Stimulated activated CD4-positive, alpha-beta T cell treated with anti-CD3 and anti-CD28 coated beads, Interleukin-4, amount 100 ng/mL, for 48 hours (primary cell): ENCODE measurements at places on chromosomes 6 and 20.

- no peak for DNase-seq
These were observed 21.8 kb downstream of the HMGCLL1 start for GRCh38 chr6:55557146-55557545.

- no peak for DNase-seq
These were observed 71.9 kb downstream of the RSPH3 start for GRCh38 chr6:158928068-158928467.

GRCh38 chr6:101066481-101066880 lies 185.4 kb upstream of the ASCC3 start:
- no peak for DNase-seq

DNA sequence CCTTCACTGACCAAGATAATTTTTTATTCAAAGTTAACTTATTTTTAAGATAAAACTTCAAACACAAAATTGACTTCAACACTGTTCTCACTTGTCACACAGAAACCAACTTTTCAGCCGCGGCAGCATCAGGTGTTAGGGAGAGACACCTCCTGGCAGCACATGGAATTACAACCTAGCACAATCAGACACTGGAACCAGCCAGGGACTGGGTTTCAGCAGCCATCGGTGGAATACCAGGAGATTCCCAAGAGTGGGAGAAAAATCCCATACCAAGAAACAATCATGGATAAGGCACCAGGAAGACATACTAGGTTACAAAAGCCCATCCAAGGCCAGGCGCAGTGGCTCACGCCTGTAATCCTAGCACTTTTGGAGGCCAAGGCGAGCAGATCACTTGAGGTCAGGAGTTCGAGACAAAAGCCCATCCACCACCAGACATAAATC lies 70.0 kb downstream of the SNX5 start:
- peak; percentile 56 for DNase-seq

GRCh38 chr20:45503403-45503802 lies 12.0 kb downstream of the SPINT3 start:
- DNase-seq: no peak

GRCh38 chr6:139131736-139132280 lies 3.1 kb upstream of the HECA start:
- DNase-seq: no peak

GRCh38 chr6:33207552-33208090 lies 679 bp upstream of the RING1 start:
- DNase-seq: no peak

DNA sequence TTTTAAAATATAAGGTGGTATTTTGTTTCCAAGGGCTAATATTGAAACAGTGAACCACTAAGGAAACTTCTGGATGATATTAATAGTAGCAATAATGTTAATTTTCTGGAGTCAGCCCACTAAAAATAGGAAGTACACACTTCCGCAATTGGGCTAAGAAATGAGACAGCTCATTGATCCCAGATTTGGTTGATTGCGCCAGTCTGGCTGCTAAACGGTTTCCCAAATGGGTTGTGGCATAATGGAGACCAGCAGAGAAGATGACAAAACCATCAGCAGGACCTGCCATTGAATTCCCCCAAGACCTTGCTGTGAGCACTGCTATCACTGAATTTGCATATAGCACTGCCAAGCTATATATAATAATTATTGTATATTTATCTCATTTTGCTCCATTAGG lies 71.2 kb upstream of the SGK1 start:
- no peak for DNase-seq

- no peak for DNase-seq
These were observed 36.2 kb downstream of the STMND1 start for GRCh38 chr6:17138033-17138432.

GRCh38 chr6:141267420-141267819 lies 865.3 kb upstream of the GJE1 start:
- DNase-seq: no peak

- no peak for DNase-seq
These were observed 135.3 kb downstream of the SOBP start for GRCh38 chr6:107625264-107625663.

GRCh38 chr6:165456286-165456685 lies 146.9 kb upstream of the C6orf118 start:
- no peak for DNase-seq

- DNase-seq: no peak
These were observed 9.2 kb downstream of the SPATA2 start for GRCh38 chr20:49906101-49906604.

GRCh38 chr6:155106456-155107115 lies 111.5 kb downstream of the TIAM2 start:
- DNase-seq: no peak

DNA sequence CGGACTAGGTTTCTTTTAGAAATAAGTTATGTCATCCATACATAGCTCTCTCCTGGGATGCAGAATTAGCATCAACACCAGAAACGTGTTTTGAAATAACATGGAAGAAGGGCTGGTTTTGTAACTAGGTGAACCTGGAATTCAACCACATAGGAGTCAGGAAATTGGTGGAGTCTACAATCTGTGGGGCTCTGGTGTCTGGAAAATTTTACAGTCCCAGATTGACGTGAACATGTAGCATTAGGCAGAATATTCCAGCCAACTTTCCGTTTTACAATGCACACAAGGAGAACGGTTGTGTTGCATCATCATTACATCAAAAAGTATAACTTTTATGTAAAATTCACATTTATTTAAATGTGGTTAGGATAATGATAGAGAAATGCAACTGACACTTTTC lies 1.9 kb downstream of the KCNQ5 start:
- no peak for DNase-seq

DNA sequence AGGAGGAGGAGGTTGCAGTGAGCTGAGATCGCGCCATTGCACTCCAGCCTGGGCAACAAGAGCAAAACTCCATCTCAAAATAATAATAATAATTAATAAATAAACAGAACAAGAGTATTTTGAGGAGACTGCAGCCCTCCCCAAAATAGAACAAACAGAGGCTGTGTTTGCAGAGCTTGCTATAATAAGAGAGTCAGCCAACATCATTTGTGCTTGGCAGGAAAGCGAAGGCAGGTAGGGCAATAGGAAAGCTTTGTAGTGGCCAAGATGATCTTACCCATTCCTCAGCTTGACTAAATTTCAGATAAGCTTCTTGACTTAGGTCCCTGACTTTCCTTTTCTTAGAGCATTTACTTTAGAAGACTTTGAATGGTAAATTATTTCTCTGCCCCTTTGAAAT lies 6.7 kb downstream of the C6orf141 start:
- DNase-seq: no peak

DNA sequence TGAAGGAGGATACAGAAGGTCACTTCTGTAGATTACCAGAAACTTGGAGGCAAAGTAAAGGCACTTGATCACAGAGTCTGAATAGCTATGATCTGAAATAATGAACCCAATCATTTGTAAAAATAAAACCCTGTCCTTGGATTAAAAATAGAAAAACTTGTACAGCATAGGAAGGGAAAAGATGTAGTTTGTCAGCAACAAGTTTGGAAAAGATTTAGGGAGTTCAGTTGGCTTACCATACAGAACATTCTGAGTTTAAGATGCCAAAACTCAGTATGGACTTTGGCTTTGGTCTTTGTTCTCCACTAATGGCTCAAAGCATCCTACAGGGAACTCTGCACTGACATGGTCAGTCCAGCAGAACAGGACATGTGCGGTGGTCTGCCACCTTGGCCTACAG lies 240.6 kb downstream of the BCKDHB start:
- DNase-seq: no peak

DNA sequence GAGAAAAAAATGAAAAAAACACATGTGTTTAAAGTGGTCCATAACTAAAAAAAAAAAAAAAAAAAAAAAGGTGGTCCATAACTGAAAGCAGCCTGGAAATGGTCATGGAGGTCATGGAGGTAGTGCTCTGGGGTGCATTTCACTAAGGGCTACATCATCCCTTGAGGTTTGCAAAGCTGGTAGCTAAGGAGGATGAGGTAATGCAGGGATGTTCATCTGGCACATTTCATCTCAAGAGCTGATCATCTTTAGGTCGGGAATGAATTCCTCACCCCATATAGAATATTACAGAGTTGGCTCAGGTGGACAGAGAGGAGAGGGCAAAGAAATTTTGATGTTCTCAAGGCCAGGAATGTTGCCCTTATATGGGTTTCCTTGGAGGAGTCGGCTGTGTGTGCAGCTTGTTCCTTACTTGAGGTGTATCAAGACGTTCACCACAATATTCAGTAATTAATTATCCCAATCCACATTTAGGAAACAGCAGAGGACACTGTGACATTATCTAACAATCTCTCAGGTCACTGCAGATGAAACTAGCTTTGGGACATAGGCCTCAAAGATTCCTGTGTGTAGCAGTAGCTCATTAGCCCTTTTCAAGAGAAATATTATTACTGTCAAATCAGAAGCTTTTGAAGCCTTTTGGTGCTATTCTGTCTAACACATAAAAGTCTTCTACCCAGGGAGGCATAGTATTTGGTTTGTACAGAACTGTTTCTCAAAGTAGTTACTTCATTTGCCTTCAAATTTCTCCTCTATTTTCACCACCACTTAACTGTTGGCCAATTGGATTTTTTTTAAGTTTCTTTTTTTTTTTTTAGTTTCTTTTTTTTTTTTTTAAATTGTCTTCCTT lies 46.8 kb downstream of the CYP24A1 start:
- DNase-seq: no peak

GRCh38 chr20:61668771-61669503 lies 396.7 kb downstream of the TAF4 start:
- DNase-seq: no peak
